ENCODE measurements at places on chromosomes 3 and 15.
A peak's percentile ranks its signal among the peaks of the same experiment; 100 is the strongest.

DNA sequence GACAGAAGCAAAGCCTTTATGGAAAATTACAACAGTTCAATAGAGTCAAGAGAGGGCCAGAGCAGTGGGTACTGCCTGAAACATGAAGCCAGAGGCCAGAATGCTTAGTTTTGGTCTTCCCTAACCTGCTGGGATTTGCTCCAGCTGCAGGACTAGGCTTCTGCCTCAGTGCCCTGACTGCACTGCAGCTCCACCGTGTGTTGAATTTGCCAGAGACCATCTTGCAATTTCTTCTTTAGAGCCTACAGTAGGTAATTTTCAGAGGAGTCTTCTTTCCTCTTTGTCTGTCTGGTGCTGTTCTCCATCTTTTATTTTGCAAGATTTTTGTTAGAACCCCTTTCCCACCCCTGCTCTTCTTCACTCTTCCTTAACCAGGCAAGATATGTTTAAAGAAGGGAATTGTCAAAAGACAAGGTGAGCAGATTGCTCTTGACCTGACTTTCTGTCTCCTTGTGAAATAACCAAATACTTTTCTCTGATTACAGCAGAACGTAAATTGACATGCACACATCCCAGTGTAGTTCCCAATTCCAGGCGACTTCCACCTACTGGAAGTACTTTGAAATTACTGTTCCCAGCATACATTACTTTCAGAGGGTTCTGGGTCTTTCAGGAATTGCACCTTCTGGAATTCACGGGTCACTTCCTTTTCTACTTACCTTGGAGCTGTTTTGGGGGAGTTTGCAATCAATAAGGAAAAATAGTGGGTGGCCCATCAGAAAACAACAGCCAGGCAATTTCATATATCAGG lies 161.2 kb downstream of the MINAR1 start:
- peak; percentile 22 for DNase-seq

DNA sequence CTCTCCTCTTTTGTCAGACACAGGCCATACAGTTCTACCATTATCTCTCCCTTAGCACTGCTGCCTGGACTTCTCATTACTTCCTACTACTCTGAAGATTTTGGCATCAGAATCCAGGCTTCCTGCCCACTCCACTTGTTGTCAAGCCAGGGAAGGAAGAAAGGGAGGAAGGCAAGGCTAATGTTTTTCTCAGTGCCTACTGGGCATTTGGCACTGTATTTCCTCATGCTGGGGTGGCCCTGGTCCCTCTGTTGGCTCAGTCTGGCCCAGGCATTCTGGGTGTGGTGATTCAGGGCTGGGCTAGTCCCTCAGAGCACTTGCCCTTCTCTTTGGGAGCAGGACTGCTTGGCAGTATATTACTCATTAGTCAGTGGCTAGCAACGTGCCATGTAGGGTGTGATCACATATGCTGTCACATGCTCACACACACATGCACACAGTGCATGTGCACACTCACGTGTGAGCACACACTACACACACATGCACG lies 52.9 kb downstream of the BSN start:
- no peak for DNase-seq

GRCh38 chr3:100810671-100811070 lies 101.4 kb downstream of the TFG start:
- no peak for DNase-seq

DNA sequence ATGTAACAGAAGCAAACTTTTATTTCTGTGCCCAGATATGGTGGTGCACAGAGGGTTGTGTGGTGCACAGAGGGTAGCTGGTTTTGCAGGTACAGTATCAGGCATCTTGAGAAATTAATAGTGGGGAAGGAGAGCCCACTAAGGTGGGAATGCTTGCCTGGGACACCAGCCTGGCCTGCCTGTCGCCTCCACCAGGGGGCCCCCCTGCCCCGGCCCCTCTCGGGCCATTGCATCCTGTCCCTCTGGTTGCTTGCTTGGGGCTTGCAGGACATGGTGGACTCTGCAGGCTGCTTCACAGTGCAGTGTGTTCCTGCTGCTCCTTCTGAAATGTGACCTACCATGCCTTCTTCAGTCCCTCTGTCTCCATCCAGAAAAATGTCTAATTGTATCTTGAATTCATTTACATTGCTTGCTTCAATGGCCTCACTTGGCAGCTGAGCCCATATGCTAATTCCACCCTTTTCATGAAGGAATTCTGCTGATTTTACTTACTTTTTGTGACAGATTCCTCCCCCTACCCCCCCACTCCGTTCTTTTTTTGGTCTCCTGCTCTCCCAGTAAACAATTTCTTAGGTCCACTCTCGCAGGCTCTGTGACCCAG lies 73.6 kb downstream of the EEFSEC start:
- peak; percentile 78 for DNase-seq

DNA sequence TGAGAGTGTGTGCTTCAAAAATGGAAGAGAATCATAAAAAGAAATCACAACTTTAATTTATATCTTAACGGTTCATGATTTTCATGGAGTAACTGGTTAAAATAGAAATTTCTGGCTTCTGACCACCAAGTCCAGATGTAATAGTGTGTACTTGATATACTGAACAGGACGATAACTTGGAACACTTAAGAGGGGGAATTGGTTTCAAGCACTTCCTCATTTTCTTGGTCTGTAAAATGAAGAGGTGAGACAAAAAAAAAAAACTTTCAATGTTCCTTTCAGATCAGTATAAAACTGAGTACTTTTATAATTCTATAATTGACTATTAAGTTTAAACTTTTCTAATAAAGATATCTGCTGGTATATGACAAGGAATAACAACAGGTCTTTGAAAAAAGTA lies 64.0 kb upstream of the TRA2B start:
- no peak for DNase-seq

DNA sequence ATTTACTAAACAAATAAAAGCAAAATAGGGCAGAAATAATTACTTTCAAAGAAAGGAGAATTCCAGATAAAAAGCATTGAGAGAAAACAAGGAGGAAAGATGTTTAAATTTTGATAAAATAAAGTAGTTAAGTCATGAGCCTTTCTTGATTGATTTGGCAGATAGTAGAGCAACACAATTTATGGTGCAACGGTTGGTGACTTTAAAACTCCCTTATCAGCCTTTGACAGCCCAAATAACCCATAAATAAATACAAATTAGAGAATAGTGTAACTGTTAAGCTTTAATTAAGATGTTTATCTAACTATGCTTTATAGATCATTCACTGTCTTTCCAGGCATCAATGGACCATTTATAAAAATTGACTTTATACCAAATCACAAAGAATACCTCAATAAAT lies 54.0 kb upstream of the EIF1B start:
- DNase-seq: no peak

- DNase-seq: no peak
Measured at GRCh38 chr3:101675709-101676215, 1.2 kb downstream of the ZBTB11 start.

DNA sequence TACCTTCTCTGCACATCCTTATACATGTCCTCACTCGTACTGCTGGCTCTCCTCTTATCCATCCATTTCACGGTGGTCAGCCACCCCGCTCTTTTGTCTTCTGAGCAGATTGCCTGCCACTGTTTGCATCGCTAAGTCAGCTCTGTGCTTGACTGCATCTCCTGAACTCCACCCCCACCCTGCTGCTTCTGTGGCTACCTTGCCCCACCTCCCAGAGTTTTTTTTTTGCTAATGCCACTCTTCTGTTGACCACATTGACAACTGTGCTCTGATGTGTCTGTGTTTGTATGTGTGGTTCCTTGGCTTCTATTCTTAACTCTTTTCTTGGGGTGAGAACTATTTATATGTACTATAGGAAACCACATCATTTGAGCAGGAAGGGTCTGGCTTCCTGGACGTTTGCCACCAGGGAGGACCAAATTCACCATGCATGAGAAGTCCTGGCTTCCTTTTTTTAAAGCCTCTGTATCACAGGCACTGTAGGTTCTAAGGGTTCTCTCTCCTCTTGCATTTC lies 12.8 kb upstream of the MTMR10 start:
- DNase-seq: peak; percentile 34

Measured in WTC11 (cell line).